ENCODE measurements at places on chromosomes 7 and 10.

DNA sequence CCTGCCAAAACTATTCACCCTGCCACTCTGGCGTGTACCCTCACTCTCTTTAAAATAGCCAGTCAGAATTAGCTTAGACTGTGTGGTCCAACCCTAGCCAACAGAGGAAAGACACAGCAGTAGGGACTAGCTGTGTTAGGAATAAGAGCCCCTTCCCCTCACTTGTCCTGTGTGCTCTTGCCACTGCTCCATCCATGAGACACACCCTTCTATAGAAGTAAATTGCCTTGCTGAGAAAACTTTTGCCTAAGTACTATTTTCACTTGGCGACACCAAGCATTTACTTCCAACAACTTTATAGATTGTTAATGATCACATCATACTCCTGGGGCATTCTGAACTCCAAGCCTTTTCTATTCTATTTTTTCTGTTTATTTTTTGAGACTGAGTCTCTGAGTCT is 170.2 kb upstream of the TRIM24 start:
- DNase-seq: no peak

- DNase-seq: no peak
Observed at GRCh38 chr10:3976718-3977117, 191.7 kb upstream of the KLF6 start.

GRCh38 chr10:69858201-69858600 is 56.5 kb downstream of the COL13A1 start:
- DNase-seq: no peak

GRCh38 chr7:151410405-151411390 is 860 bp upstream of the WDR86 start:
- DNase-seq: no peak

DNA sequence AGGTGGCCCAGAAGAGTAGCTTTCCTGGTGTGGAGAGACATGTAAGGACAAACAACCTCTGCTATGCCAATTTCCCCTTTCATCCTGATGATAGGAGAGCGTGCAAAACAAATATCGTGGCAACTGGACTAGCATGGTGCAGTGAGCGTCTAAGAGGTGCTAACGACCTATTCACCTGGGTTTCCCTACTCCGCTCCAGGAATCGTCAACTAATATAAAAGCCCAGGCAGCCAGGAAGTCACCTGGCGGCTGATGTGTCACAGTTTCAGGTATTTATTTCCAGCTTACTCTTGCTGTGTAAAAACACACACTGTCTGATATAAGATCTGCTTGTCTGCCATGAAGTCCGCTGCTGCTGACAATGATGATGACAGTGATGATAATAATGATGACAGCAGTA is 56.5 kb upstream of the EFCAB10 start:
- DNase-seq: no peak

Data from fibroblast of skin of right quadriceps (primary cell).